A673 (cell line): ENCODE measurements at places on chromosomes 13 and 19. TPM values are rescaled to one million over a fixed set of nuclear protein-coding genes. Genes with fewer than 3 reads are reported as not detected.
A peak's percentile ranks its signal among the peaks of the same experiment; 100 is the strongest.

The CEACAM1 gene
- 0.22 and 0.64 TPM in 2 replicates for total RNA-seq

The DZIP1 gene
- total RNA-seq, result 6.1 and 8.6 TPM in 2 replicates

The LILRB5 gene
- not detected in 2 replicates for total RNA-seq

The TYROBP gene
- total RNA-seq, result not detected in 2 replicates

The CASP14 gene
- total RNA-seq, result not detected in 2 replicates

The LATS2 gene
- 13.1 and 14.2 TPM in 2 replicates for total RNA-seq

The ZFP14 gene
- 5.2 and 5.4 TPM in 2 replicates for total RNA-seq

The AP1M2 gene
- total RNA-seq, result 2.5 and 2.8 TPM in 2 replicates

The ACP5 gene
- total RNA-seq, result not detected in 2 replicates

- DNase-seq, result no peak
Measured at GRCh38 chr13:55573565-55573964, 1567.2 kb upstream of the PRR20A start.

- DNase-seq, result peak; percentile 65
Measured at GRCh38 chr13:64041296-64041695, 2625.6 kb upstream of the PCDH20 start.

GRCh38 chr13:21759463-21759862 lies 88.6 kb downstream of the FGF9 start:
- no peak for DNase-seq

GRCh38 chr13:46022481-46022880 lies 30.1 kb downstream of the ZC3H13 start:
- no peak for DNase-seq

DNA sequence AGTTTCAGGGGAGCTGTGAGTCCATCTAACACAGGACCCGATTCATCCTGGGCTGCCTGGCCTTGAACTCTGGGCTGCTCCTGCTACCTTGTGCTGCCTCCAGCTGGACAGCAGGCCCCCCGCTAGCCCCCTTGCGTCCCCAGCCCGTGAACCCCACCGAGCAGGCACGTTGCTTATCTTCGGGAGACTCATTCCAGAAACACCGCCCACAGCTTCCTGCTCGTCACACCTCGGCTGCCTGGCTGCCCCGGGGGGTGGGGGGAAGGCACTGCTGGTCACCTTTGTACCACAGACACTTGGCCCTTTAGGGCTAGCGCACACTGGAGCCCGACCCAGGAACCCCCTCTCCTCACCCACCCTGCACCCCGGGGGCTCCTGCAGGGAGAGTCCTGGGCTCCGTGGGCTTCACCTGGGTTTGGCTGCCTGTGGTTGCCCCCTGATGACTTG lies 48.1 kb downstream of the CRTC1 start:
- DNase-seq, result peak; percentile 58

DNA sequence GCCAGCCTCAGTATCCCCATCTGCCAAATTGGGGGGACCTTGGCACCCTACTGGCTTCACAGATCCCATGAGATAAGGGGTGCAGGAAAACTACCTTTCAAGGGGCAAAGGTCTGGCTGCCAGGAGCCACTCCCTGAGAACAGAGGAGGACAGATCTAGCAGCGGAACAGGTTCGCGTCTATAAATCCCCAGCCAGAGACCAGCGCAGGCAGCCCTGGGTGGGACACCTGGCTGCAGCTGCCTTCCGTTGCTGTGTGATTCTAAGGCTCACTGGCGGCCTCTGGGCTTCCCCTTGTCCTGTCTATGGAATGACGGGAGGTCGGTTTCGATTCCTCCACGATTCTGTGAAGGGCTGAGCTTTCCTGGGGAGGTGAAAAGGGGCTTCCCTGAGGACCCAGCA lies 7.3 kb downstream of the RELB start:
- no peak for DNase-seq

- peak; percentile 14 for DNase-seq
Measured at GRCh38 chr19:41501854-41502253, 58.9 kb downstream of the ERICH4 start.

GRCh38 chr19:3041761-3042620 lies 12.9 kb upstream of the TLE2 start:
- DNase-seq, result peak; percentile 73

- no peak for DNase-seq
Measured at GRCh38 chr19:49953416-49953815, 7.6 kb downstream of the SIGLEC11 start.

- DNase-seq, result no peak
Measured at GRCh38 chr13:18948664-18949488, 232.7 kb downstream of the TUBA3C start.

- peak; percentile 43 for DNase-seq
Measured at GRCh38 chr19:3479834-3480215, 500 bp downstream of the SMIM24 start.

DNA sequence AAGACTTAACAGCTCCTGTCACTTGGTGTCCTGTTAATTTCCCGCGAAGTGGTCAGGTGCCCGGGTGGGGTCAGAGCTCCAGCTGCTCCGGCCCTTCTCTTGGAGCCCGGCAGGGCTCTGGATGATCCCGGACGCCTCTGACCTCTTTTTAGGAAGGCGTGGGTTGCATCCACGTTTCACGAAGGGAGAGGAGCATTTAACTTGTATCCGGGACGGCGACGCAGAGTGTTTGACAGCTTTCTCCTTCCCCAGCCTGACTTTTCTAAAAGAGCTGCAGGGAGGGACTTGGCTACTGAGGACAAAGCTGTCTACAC lies 656 bp downstream of the ZNF155 start:
- DNase-seq, result peak; percentile 8

GRCh38 chr13:103099722-103100293 lies 33.6 kb upstream of the SLC10A2 start:
- no peak for DNase-seq

- peak; percentile 96 for DNase-seq
Measured at GRCh38 chr19:49555600-49556411, 24.6 kb downstream of the NOSIP start.

DNA sequence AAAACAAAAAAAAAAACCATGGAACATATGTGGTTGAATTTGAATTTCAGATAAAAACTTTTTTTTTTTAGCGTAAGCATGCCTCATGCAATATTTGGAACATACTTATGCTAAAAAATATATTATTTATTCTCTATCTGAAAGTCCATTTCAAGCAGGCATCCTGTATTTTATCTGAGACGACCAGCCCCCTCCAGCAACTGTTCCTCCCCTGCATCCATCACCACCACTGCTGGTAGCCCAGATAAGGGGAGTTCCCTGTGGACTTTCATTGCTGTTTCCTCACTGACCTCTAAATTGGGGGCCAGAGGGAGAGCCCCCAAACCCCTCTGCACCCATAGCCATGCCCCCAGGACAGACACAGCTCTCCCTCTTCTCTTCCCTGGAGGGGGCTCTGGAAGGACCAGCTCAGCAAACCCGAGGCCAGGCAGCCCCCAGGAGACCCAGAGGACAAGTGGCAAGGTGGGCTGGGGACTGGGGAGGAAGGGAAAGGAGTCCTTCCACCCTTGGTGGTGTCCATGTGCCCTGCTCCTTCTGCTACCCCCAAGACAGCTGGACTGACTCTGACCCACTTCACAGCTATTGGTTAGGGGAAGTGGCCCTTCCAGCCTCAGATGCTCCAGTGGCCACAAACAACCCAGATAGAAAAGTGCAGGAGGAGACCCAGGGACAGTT lies 6.6 kb upstream of the SIGLEC12 start:
- no peak for DNase-seq

DNA sequence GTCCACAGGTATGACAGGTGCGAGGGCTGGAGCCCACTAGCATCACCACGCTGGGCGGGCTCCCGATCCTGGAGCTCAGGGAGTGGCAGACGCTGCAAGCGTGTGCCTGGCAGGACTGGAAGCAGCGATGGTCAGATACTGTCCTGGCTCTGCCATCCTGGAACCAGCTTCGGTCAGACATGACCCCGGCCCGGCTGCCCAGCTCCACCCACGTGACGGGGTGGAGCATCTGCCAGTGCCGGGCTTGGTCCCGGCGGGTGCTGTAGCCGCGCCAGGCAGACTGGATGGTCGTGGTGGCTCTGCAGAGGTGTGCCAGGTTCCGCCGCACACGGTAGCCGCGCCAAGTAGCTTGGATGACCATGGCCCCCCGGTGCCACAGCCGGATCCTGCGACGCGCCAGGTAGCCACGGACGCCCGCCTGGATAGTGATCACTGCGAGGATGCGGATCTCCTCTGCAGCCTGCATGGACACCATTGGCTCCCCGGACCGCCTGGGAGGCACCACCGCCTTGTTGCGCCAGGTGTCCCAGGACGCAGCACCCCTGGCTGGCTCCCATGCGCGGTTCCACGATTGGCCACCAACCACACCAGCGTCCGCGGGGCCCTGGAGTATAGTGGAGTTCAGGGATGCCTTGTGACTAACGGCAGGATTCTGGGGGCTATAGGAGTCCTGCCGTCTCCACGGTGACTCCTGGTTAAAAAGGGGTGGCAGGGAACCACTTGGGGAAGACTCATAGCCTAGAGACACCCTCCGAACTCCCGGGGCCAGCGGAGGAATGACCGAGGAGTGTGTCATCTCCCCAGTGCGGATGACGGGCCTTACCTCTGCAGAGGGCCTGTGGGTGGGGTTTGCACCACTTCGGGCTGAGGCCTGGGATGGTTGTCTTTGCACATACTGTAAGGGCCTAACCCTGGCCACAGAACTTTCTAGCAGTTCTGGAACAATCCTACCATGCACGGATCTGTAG lies 16.5 kb downstream of the IQCN start:
- DNase-seq, result no peak

DNA sequence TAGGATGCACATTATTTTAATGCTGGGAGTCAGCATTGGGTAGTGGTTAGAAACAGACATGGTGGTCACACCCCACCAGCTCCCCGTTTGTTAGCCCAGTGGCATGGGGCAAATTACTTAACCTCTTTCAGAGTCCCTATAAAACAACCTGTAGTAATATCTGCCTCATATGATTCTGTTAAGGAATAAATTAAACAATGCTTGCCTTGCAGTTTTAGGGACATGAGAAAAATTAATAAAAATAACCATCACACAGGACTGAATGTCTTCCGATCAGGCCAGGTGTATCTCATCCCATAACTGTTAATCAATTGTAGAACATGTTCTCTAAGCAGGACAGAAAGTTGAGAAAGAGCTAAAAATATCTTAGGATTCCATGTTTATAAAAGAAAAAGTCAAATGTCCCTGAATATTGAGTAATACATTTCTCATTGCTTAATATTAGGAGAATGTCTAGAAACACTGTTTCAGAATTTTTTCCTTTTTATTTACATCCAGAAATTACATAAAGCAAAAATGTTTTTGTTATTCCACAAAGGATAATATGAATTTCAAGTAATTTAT lies 196.5 kb downstream of the GPC6 start:
- no peak for DNase-seq

GRCh38 chr13:37446503-37446902 lies 152.1 kb downstream of the POSTN start:
- no peak for DNase-seq
